ENCODE measurements at places on chromosomes 2 and 18.

GRCh38 chr18:1014951-1015624 lies 110.4 kb downstream of the ADCYAP1 start:
- DNase-seq, result no peak

GRCh38 chr2:129812071-129812470 lies 167.4 kb upstream of the RAB6C start:
- DNase-seq, result peak; percentile 82

DNA sequence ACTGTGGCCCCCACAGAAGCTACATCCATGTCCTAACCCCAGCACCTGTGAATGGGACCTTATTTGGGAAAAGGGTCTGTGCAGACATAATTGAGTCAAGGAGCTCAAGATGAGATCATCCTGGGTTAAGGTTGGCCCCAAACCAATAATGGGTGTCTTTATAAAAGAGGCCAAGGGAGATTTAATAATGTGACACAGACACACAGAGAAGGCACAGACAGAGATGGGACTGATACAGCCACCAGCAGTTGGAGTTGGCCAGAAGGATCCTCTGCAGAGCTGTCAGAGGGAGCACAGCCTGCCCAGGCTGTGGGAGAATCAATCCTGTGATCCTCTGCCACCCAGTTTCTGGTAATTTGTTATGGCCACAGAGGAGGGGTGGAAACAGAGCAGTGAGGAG lies 26.0 kb downstream of the SNORC start:
- DNase-seq, result no peak

GRCh38 chr2:128949360-128949759 lies 630.7 kb upstream of the HS6ST1 start:
- DNase-seq, result no peak

GRCh38 chr2:141911485-141912066 lies 219.2 kb downstream of the LRP1B start:
- peak; percentile 4 for DNase-seq

DNA sequence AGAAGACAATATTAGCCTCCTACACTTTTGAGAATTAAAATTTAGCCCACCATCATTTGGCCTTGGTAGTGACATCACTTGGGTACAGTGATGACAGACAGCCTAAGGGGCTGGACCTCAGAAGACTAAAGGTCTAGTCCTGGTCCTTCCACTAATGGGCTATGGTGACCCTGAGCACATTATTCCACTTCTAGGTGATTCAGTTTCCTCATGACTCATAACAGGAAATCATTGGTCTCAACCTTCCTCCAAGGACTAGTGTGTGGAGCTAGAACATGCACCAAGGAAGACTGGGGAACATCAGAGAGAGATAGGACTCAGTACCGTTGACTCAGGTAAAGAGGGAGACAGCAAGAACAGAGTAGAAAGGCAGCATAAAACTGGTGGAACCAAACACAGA lies 64.0 kb downstream of the TFCP2L1 start:
- DNase-seq, result no peak
